Hematopoietic multipotent progenitor cell (in vitro differentiated cells): ENCODE measurements at places on chromosomes 1 and 21. TPM values are rescaled to one million over a fixed set of nuclear protein-coding genes. Genes with fewer than 3 reads are reported as not detected.

The FOXO6 gene
- 0.27 TPM for total RNA-seq

The OR2L8 gene
- 9.2 TPM for total RNA-seq

The DISP3 gene
- total RNA-seq: under 0.01 TPM

The PRDM16 gene
- 19.9 TPM for total RNA-seq

The ATP1A4 gene
- total RNA-seq: under 0.01 TPM

The RIPPLY3 gene
- total RNA-seq: under 0.01 TPM

The S100A8 gene
- total RNA-seq: 12.1 TPM

The SYDE2 gene
- 3.2 TPM for total RNA-seq

The C4BPA gene
- total RNA-seq: not detected

The C1orf141 gene
- not detected for total RNA-seq

The PDZK1 gene
- total RNA-seq: under 0.01 TPM

The KPRP gene
- not detected for total RNA-seq

The CACHD1 gene
- total RNA-seq: 3.8 TPM

The CLEC20A gene
- total RNA-seq: 0.54 TPM

The FAM76A gene
- total RNA-seq: 10.2 TPM

The OR14K1 gene
- 0.81 TPM for total RNA-seq

The ASCL5 gene
- total RNA-seq: not detected

The PLEKHN1 gene
- 0.54 TPM for total RNA-seq

The HNRNPCL2 gene
- not detected for total RNA-seq

The INPP5B gene
- 50.4 TPM for total RNA-seq

The HHIPL2 gene
- under 0.01 TPM for total RNA-seq

The GART gene
- total RNA-seq: 37.7 TPM

The XCL2 gene
- total RNA-seq: not detected

The TMPRSS15 gene
- total RNA-seq: not detected

The ESPN gene
- 0.27 TPM for total RNA-seq

The DLGAP3 gene
- 0.27 TPM for total RNA-seq

The WNT2B gene
- total RNA-seq: under 0.01 TPM

The MCOLN2 gene
- total RNA-seq: 1.1 TPM

The YBEY gene
- 7.3 TPM for total RNA-seq

The CSRP1 gene
- total RNA-seq: 128 TPM

The KAZN gene
- 0.54 TPM for total RNA-seq

The PPIAL4G gene
- under 0.01 TPM for total RNA-seq

The PDPN gene
- not detected for total RNA-seq

The TMEM222 gene
- total RNA-seq: 40.1 TPM

The MX2 gene
- total RNA-seq: 25.3 TPM

The ACBD3 gene
- 14.8 TPM for total RNA-seq

The TCHHL1 gene
- not detected for total RNA-seq

The HFM1 gene
- total RNA-seq: 2.4 TPM

The DSTYK gene
- total RNA-seq: 10.5 TPM

The SLC25A34 gene
- 1.3 TPM for total RNA-seq

The SNX7 gene
- 0.54 TPM for total RNA-seq

The MATN1 gene
- total RNA-seq: 2.7 TPM

The ENAH gene
- 0.54 TPM for total RNA-seq

The TRIM67 gene
- under 0.01 TPM for total RNA-seq

The HOOK1 gene
- total RNA-seq: 1.3 TPM

The MROH7 gene
- total RNA-seq: 7.3 TPM

The MYCL gene
- total RNA-seq: 0.27 TPM

The AMY2A gene
- total RNA-seq: not detected
